Brain pericyte (primary cell): ENCODE measurements at places on chromosomes 2 and 18.

- DNase-seq = no peak
Observed at GRCh38 chr18:63832470-63832869, 55.0 kb upstream of the SERPINB2 start.

DNA sequence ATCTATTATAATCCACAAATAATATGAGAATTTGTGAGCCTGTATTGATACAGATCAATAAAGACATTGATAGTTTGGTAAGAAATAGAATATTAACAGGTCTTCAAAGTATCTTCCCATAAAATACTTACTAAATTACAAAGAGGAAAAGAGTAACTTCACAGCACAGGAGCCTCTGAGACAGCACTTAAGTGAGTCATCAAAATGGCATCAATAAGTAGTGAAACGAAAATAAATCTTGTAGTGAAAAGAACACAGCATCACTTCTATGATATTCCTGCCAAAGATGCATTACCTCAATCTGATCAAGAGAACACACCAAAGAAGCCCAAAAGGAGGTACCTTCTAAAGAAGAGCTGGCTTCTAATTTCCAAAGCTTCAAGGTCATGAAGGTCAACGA lies 116.4 kb downstream of the CBLN2 start:
- DNase-seq = no peak

- DNase-seq = no peak
Observed at GRCh38 chr18:70263336-70263735, 25.5 kb upstream of the SOCS6 start.

- DNase-seq = no peak
Observed at GRCh38 chr2:212274215-212274614, 264.4 kb downstream of the ERBB4 start.

DNA sequence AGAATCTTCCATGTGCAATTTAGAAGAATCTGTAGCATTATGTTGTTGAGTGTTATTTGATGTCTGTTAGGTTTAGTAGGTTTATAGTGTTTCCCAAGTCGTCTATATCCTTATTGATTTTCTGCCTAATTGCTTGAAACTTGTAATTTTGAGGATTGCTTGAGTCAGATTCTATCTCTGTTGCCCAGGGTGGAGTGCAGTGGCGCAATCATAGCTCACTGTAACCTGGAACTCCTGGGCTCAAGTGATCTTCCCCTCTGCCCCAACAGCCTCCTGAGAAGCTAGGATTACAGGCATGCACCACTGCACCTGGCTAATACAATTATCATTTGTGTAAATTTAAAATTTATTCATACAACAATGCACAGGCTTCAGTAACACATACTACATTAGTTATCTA lies 3.1 kb upstream of the TCF23 start:
- DNase-seq = no peak

DNA sequence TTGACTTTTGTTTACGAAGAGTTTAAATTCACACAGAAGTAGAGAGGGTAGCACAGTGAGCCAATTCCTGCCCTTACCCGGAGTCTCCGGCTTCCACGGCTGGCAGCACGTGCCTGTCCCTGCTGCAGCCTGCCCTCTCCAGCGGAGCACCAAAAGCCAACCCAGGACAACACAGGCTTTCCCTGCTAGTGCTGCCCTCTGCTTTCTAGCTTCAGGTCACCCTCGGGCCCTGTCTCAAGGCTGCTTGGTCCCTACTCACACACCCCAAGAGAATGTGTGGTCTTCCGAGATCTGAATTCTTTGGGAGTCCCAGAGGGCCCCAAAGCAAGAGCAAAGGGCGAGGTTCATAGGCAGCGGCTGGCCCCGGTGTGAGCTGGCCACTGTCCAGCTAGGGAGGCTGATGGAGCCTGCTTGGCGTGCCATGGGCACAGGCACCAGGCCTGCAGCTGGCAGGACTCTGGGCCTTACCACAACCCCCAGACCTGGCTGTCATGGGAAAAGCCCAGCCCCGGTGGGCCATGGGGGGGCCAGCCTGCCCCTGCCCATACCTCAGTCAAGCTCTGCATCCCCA lies 7.0 kb upstream of the HS6ST1 start:
- no peak for DNase-seq

- DNase-seq = no peak
Observed at GRCh38 chr18:9285604-9286003, 49.0 kb upstream of the TWSG1 start.

GRCh38 chr18:11066038-11066437 lies 83.3 kb downstream of the PIEZO2 start:
- DNase-seq = no peak

DNA sequence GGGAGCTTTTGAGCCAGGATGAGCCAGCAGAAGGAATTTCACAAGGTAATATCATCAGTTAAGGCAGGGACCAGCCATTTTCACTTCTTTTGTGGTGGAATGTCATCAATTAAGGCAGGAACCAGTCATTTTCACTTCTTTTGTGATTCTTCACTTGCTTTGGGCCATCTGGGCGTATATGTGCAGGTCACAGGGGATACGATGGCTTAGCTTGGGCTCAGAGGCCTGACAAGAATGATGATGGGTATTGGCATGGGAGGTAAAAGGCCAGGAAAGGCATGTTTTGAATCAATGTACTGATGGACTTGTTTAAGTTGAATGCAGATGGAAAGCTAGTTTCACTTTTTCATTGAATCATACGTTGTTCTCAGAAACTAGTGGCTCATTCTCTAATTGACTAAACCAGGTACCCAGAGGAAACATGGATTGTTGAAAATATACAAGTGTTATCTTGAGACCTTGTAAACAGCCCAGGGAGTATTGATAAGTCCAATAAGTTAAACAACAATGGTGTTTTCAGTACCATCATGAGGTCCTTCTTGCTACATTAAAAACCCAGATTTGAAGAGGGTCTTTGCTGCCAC lies 1672.5 kb upstream of the DDX18 start:
- no peak for DNase-seq

DNA sequence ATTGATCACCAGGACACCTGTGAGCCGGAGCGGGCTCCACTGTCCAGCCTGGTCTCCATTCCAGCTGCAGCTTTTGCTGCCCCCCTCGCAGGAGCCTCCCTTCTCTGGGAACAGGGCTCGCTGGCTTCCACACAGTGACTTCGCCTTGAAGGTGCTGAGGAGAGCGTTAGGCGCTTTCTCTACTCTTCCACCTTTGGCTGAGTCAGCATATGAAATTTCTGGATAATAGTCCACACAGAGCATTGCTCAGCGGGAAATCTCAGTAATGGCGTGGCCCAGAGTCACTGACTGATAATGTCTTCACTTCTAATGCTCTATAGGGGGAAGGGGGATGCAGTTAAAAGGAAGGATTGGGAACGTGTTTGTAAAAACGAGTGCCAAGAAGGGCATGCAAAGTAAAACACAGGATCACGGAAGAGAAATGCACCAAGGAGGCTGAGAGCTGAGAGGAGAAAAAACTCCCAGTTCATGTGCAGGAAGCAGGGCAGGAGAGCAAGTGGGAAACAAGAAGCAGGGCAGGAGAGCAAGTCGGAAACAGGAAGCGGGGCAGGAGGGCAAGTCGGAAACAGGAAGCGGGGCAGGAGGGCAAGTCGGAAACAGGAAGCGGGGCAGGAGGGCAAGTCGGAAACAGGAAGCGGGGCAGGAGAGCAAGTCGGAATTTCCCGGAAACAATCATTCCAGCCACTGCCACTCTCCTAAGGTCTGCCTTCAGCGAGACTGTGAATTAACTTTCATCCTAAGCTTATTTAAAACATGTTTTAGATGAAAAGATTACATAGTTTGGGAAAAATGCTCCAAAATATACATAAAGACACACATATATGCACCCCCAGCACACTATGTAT lies 77.7 kb downstream of the MYT1L start:
- no peak for DNase-seq

GRCh38 chr2:132733094-132733493 lies 63.1 kb upstream of the LYPD1 start:
- DNase-seq = no peak
